Activated effector memory CD4-positive, alpha-beta T cell treated with anti-CD3 and anti-CD28 coated beads, Interleukin-2, amount 50 U/mL, for 16 hours (primary cell): ENCODE measurements at places on chromosomes 5 and 9.

- DNase-seq: no peak
Measured at GRCh38 chr5:42349163-42349562, 74.1 kb upstream of the GHR start.

GRCh38 chr5:44535621-44536020 is 146.4 kb upstream of the FGF10 start:
- DNase-seq: no peak

DNA sequence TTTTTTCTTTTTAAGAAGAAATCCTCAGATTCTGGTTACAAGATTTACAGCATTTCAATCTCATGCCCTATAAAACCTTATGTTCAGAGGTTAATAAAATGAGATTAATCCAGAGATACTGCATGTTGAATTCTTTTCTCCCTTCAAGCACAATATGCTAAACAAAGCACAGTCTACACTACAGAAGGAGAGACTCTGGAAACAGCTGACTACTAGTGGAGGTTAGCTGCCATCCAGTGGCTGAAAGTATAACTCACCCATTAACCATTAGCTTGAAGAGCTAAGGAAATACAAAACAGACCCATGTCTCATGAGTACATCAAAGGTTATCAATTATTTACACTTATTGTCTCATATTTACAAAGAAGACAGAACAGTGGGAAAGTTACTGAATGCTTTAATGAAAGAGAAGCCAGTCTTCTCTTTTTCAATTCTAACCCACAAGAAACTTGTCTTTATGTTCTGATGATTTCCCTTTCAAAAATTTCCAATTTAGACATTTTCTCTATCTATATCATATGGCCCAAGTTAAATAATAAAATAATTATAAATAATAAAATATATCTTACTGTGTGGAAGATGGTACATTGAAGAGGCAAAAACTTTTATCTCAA is 12.7 kb upstream of the DNAH5 start:
- DNase-seq: no peak

- no peak for DNase-seq
Measured at GRCh38 chr5:57445006-57445704, 37.5 kb downstream of the ACTBL2 start.

GRCh38 chr5:67648201-67648671 is 451.6 kb upstream of the CD180 start:
- no peak for DNase-seq

- DNase-seq: no peak
Measured at GRCh38 chr5:91207248-91207647, 175.9 kb downstream of the ARRDC3 start.

GRCh38 chr9:91179237-91180138 is 182.2 kb downstream of the AUH start:
- no peak for DNase-seq

- no peak for DNase-seq
Measured at GRCh38 chr9:111731928-111732327, 62.8 kb downstream of the SHOC1 start.

- no peak for DNase-seq
Measured at GRCh38 chr5:177496727-177497291, 595 bp downstream of the PDLIM7 start.
